ENCODE measurements at places on chromosomes 7 and 10. TPM values are rescaled to one million over a fixed set of nuclear protein-coding genes. Genes with fewer than 3 reads are reported as not detected.

KLHDC10 gene
- total RNA-seq, result 27.6 TPM

FAM25C gene
- not detected for total RNA-seq

CTAGE4 gene
- 0.30 TPM for total RNA-seq

MYH16 gene
- not detected for total RNA-seq

NKX2-3 gene
- total RNA-seq, result not detected

TMEM270 gene
- total RNA-seq, result not detected

NEUROG3 gene
- total RNA-seq, result not detected

MYL10 gene
- total RNA-seq, result not detected

ANKRD22 gene
- total RNA-seq, result not detected

ADRB1 gene
- 63.1 TPM for total RNA-seq

KLF14 gene
- 0.08 TPM for total RNA-seq

MDFIC gene
- 18.3 TPM for total RNA-seq

FOXP2 gene
- 2.4 TPM for total RNA-seq

PCLO gene
- total RNA-seq, result 1.7 TPM

PNLIPRP2 gene
- total RNA-seq, result not detected

OR2A1 gene
- not detected for total RNA-seq

GRCh38 chr7:152760854-152761748, 1.5 kb downstream of the ACTR3B start:
- DNase-seq, result no peak

GRCh38 chr7:102146122-102146521, 140.5 kb upstream of the SH2B2 start:
- DNase-seq, result peak; percentile 80

GRCh38 chr10:60570896-60571295, 181.2 kb upstream of the ANK3 start:
- no peak for DNase-seq

DNA sequence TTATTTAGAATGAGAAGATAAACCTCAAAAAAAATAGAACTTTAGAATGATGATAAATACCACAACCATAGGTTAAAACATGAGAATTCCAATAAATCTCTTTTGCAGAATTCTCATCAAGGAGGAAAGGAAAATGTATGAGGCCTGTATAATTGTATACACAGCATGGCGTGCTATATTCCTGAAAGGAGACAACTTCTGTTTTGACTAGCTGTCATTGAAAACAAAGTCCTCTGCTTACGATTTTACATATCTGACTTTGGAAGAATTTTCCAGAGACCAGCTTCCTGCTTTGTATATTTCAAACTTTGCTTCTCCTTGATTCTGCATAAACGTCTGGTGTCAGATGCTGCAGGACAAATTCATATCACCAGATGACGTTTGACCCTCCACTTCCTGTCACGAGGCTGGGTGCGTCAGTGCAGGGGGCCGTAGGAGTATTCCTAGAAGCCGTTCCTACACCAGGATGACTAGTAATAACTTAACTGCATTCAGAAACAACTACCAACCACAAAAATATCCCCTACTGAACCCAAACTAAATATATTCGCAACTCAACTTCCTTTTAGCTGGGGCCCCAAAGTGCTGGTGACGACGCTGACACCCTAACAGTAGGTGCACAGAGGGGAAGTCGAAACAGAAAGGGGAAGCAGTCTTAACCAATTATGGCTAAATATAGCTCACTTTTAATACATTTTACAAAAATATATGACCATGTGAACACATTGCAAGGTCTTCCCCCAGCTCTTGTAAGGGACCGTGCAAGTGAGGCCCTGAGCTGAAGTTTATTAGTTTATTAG, 178.6 kb upstream of the INHBA start:
- peak; percentile 75 for DNase-seq

- DNase-seq, result no peak
Observed at GRCh38 chr10:79502561-79503309, 9.6 kb upstream of the EIF5AL1 start.

DNA sequence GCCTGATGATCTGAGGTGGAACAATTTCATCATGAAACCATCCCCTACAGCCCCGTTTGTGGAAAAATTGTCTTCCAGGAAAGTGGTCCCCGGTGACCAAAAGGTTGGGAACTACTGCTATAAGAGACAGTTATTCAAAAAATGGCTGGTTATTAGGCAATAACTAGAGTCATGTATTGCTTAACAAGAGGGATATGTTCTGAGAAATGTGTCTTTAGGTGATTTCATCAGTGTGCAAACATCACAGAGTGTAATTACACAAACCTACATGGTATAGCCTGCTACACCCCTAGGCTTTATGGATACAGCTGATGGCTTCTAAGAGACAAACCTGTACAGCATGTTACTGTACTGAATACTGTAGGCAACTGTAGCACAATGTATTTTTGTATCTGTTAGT, 71.3 kb upstream of the CSTF2T start:
- no peak for DNase-seq

DNA sequence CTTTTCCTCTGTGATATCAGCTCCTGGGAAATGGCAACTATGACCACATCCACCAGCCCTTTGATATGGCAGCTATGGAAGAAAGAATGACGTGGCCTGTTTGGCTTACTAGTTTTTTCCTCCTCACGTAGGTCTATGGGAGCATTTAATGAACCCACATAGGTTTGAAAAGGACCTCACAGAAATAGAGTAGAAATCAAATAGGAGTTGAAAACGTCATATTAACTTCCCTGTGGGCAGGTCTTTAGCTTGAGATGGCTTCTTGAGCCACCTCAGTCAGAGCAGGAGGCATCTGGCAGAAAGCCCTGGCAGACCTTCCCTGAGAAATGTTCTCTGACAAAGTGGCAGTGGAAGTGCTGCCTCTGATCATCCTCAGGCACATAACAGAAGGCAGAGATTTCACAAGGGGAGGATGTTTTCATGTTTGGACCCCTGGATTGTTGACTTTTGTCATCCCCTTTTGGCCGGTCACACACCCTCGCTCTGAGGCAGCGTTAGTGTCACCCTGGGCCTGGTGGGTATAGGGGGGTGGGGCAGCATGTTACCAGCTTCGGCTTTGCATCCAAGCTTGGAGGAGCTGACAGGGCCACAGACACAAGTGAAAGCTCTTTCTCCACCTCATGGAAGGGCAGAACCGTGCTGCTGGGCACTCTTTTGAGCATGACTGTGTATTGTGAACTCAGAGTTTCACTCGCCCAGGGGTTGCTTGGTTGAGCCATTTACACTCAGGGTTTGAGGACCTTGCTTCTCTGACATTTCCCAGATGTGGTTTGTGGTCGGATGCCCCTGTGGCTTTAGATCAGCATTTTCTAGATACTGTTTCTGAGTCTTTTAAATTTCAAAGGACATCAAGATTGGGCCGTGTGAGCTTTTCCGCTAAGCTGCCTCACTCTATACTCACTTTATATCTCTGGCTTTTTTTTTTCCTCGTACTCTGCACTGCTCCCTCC, 184.2 kb downstream of the STK31 start:
- no peak for DNase-seq

- no peak for DNase-seq
Observed at GRCh38 chr7:91683823-91684222, 196.7 kb downstream of the MTERF1 start.

DNA sequence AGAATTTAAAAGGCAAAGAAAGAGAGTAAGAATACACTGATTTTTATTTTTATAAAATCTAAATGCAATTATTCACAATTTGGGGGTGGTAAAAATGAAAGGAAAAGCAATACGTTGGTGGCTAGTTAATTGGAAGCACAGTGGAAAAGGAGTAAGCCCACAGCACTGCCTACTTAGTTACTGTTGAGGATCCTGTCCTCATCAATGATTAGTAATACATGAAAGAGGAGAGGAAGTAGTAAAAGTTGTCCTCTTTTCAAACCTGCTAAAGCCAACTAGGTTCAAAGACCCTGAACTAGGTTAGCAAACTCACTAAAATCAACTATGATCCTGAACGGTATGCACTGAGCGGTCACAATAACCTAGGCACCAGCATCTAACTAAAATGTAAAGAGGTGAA, 52.7 kb upstream of the LRRN3 start:
- no peak for DNase-seq

- no peak for DNase-seq
Observed at GRCh38 chr7:6178298-6179029, 94.0 kb downstream of the CYTH3 start.

GRCh38 chr10:104253606-104254410, 884 bp upstream of the GSTO1 start:
- no peak for DNase-seq

DNA sequence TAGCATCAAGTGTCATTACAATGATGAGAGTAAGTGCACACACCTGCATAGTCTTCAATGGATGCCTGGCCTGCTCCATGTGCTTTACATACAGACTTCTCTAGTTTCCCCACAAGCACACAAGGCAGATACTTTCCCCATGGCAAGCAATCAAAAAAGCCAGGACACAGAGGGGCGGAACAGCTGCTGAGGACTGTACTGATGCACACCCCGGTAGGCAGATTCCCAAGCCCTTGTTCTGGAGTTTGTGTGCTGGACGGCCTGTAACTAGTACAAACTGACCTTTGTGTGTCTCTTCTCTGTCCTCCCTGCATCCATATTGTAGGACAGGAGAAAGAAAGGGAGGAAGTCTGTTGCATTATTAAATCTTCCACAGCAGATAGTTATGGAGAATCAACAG, 25.8 kb downstream of the UBE2D4 start:
- no peak for DNase-seq

GRCh38 chr10:102919992-102920739, 2.1 kb downstream of the CNNM2 start:
- DNase-seq, result no peak

GRCh38 chr7:115910541-115911164, 119.9 kb downstream of the TFEC start:
- no peak for DNase-seq

- DNase-seq, result no peak
Observed at GRCh38 chr7:97179454-97180104, 62.1 kb downstream of the SDHAF3 start.

GRCh38 chr10:118543714-118544400, 51.6 kb downstream of the PRLHR start:
- no peak for DNase-seq

- DNase-seq, result no peak
Observed at GRCh38 chr7:46753662-46754061, 828.2 kb downstream of the TNS3 start.

DNA sequence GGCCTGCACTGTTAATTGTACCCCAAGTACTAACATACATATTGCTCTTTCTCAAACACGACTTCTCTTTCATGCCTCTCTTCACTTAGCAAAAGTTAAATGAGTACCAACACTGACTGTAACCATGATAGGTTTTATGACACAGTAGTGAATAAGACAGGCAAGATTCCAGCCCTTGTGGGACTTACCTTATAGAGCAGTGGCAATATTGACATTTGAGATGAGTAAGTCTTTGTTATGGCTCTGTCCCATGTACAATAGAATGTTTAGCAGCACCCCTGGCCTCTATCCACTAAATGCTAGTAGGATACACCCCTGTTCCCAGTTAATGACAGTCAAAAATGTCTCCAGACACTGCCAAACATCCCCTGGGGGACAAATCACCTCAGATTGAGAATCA, 11.9 kb upstream of the COL1A2 start:
- DNase-seq, result no peak

DNA sequence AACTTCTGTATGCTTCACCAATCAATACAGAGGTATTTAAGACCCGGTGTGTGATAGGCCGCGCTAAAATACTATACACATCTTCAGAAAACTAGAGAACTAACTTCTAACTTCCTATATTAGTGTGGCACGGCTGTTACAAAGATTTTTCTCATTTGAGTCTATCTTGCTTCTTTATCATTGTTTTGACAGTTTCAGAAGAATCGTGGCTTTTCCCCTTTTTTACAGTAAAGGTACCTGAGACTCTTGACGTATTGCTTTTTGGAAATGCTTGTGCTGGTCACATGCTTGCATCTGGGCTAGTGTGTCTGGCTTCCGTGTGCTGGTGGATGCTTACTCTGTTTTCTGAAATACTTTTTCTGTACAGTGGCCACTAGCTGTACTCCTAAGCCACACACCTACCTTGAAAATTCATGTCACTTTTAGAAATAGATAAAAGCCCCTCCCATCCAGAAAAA, 12.7 kb downstream of the IKZF1 start:
- no peak for DNase-seq

DNA sequence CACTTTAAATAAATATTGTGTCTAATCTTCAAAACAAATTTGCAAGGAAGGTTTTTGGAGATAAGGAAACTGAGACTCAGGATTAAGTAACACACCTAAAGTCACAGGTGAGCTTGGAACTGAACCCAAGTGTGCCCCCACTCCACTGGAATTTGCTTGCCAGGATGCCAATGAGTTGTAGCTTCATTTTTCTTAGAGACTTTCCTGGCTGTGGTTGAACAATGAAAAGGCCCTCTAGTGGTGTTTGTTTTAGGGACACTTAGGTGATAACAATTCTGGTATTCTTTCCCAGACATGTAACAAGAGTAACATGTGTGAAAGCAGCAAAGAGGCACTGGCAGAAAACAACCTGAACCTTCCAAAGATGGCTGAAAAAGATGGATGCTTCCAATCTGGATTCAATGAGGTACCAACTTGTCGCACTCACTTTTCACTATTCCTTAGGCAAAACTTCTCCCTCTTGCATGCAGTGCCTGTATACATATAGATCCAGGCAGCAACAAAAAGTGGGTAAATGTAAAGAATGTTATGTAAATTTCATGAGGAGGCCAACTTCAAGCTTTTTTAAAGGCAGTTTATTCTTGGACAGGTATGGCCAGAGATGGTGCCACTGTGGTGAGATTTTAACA, 1.5 kb downstream of the IL6 start:
- no peak for DNase-seq

- DNase-seq, result no peak
Observed at GRCh38 chr7:36147361-36147760, 5.7 kb upstream of the EEPD1 start.
